ENCODE measurements at places on chromosomes 11 and 22.

DNA sequence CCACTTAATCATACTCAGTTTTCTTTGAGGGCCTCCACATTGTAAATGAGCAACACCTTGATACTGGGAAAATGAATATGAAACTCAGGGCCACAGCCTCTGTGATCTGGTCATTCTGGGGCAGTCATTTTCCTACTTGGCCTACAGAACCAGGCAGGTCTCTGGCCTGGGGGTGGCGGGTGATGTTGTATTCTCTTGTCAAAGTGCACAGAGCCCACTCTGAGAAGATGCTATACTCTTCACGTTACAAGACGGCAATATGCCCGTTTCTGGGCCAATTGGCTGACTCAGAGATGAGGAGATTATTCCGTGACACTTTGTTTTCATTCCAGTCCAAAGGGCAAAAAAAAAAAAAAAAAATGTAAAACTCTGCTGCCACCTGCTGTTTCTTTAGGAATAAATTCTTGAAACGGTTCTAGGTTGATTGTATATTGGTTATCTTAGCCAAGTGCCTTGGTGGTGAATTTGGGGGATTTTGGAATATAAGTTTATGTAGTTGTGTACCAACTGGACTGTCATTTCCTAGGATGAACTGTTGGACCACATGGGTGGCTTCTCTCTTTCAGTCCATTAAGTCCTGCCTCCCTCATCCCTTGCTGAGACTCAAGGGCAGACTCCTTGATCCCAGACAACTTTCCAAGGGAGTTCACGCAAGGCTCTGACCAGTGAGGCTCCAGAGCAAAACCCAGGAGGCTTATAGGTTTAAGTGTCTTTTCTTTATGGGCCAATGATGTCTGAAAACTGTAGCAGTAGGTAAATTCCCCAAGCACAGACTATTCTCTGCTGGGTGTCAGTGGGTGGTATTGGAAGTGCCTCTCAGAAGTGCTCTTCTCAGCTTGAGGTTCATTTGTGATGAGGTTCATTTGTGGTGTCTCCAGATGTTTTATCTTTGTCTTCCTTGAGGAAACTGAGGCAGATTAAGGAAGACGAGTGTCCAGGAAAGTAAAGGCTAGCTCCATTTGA, 18.2 kb downstream of the ADM start:
- peak; percentile 62 for DNase-seq

DNA sequence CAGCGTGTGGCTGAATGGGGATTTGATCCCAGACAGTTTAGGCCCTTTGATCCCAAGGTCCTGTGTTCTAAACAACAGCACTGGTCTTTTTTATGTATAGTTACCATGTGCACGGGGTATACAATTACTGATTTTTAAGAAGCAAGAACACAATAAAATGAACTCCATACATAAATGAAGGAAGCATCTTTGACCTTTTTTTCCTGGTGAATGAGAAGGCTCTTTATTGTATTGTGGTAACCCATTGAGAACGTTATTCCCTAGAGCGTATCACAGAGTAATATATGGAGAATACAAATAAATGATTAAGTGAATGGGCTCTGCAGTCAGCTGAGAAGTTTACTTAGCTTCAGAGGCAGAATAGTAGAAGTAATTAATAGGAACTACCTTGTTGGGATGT, 563.6 kb downstream of the NTM start:
- no peak for DNase-seq

- no peak for DNase-seq
Observed at GRCh38 chr22:19407649-19408606, 23.6 kb downstream of the HIRA start.

DNA sequence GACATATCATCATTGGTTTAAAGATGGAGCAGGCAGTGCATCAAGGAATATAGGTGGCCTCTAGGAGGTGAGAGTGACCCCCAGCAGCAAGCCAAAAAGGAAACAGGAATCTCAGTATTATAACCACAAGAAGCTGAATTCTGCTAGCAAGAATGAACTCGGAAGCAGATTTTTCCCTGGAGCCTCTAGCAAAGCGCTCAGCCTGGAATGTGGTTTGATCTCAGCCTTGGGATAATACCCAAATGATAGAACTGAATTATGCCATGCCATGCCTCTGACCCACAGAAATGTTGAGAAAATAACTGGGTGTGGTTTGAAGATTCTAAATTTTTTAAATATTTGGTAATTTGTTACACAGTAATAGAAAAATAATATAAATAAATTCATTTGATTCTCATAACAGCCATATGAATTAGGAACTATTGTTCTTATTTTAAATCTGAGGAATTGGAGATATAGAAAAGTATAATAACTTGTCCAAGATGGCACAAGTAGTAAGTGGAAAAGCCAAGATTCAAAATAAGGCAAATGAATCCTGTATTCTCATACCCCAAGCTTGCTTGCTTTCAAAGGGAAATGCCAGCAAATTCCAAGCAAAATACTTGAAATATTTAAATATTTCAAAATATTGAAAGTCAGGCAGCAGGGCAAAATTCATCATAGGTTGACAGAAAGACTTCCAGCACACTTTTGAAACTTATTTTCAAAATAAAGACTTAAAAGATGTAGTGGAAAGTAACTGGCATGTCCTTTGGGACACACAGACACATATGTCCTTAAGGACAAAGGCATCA, 567.4 kb downstream of the KCNA4 start:
- no peak for DNase-seq

GRCh38 chr11:66343176-66343575, 1.7 kb downstream of the BRMS1 start:
- no peak for DNase-seq

DNA sequence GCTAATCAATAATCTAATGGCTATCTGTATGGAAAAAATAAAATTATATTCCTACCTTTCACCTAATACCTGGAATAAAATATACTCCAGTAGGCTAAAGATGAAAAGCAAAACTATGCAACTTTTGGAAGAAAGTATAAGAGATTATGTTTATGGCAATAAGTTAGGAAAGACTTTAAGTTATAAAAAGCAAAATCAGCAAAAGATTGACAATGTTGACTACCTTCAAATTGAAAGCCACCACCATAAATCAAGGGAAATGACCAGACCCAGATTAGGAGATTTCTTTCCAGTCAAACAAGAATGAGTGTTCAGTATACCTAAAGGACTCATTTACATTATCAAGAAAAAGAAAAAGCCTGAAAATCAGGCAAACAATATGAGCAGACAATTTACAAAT, 159.1 kb upstream of the ZBED5 start:
- no peak for DNase-seq

- peak; percentile 29 for DNase-seq
Observed at GRCh38 chr11:75558939-75559843, 2.9 kb upstream of the SERPINH1 start.

Measured in DMS79 treated with DMSO at 0.1 percent for 48 hours (cell line).